ENCODE measurements at places on chromosomes 5 and 9.

DNA sequence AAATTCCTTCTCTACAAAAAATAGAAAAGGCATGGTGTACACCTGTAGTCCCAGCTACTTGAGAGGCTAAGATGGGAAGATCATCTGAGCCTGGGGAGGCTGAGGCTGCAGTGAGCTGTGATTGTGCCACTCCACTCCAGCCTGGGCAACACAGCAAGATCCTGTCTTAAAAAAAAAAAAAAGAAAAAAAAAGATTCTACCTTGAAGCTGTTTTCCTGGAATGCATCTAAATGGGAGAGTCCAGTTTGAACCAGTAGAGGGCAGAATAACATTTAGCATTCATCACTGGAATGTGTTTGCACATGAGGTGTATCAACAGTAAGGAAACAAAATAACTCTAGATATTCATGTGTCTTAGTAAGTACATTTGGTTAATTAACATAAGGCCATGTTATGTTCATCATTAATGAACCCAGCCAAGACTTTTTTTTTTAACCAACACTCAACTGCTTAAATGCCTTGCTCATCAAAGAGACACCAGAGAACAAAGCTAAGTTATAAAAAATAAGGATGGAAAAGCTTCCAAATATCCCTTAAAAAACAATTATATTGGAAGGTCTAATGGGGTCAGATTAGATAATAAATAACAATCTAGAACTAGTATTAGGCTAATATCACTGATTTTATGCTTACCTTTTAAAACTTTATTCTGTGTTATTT lies 16.1 kb downstream of the IFNE start:
- no peak for DNase-seq

DNA sequence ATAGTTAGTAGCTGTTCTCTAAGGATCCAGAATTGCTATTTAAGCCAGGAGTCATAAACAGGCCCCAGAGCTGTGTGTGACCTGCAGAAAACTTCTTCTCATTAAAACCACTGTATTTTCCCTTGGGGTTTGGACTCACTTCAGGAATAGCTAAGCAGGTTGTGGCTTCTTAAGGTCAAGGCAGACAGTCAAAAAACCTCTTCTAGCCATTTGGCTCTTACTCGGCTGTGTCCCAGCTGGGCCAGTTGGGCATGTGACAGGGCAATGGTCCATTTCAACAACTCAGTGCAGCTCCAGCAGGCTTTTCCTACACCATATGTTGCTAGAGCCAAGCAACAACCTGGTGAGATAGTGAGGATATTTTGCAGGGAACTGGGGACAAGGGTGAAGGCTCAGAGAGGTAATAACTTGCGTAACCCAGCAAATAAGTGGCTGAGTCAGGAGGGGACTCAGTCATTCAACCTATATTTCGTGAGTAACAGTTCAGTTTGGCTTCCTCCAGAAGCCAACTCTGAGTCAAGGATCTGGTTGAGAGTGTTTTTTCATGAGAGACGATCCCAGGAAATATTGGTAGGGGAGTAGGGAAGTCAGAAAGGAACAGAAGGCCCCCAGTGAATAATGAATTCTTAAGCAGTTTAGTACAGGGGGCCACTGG lies 115.4 kb upstream of the PPP2R2B start:
- DNase-seq = no peak

- no peak for DNase-seq
Measured at GRCh38 chr9:130034570-130034969, 8.4 kb downstream of the FNBP1 start.

DNA sequence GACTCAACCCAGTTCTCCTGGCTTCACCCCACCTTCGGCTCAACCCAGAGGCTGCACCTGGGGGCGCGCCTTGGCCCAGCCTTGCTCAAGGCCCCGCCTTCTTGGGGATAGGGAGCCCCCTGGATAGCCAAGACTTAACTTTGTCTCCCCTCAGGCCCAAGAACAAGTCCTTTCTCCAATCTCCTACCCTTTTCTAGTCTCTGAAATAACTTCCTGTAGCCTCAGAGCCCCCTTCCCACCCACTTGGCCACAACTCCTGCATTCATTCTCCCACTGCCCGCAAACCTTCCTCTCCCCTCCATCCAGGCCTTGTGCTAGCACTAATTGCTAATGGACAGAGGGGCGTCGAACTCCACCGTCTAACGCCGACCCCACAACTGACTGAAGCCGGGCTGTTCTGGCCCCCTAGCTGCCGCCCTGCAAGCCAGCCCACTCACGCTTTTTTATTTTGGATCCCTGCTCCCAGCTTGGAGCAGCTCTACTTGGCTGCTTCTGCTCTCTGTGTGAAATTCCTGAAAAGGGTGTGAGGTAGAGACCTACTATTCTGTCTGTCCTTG lies 579 bp upstream of the ASTN2 start:
- no peak for DNase-seq

GRCh38 chr5:40521925-40522324 lies 157.8 kb upstream of the PTGER4 start:
- no peak for DNase-seq

DNA sequence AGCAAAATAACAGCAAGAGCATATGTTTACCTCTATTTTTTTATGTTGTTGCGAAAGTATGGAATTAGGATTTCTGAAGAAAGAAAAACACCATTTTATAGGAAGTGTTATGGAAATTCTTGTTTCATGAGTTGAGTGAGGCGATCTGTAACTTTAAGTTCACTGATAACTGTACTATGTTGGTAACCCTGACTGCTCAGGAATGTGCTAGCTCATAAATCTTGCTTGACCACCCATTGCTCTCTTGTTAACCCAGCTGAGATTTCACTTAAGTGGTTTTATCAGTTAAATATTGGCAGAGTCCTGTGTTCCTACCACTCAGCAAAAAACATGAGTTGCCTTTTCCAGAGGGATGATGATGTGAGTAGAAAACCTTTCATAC lies 91.1 kb upstream of the STARD4 start:
- DNase-seq = no peak

DNA sequence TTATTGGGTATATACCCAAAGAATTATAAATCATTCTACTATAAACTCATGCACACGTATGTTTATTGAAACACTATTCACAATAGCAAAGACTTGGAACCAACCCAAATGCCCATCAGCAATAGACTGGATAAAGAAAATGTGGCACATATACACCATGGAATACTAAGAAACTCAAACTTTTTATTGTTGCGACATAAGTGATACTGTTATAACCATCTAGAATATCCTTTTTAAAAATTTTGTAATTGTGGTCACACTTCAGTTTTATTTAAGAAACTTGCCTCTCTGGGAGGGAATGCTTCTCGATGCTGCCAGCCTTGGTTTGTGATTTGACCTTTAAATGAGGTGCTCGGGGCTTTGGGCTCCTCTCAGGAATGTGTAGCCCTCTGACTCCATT lies 200.9 kb upstream of the OTULINL start:
- DNase-seq = no peak

DNA sequence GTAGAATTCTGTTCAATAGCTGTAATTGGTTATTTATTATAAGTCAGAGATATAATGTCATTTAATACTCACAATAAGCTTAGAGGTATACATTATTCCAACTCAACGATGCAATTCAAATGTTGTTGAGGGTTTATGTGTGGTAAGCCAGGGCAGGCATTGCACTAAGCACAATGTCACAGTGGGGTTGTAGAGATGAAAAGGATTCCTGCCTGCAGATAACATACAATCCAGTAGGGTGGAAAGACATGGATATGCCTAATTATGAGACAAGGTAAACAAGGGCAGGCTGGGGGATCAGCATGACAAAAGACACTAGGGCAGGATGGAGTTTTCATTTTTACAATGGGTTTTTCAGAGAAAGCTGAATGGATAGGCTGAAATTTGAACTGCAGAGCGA lies 98.7 kb upstream of the PALM2AKAP2 start:
- DNase-seq = no peak

GRCh38 chr5:173640156-173640804 lies 23.8 kb upstream of the BOD1 start:
- no peak for DNase-seq

- no peak for DNase-seq
Measured at GRCh38 chr5:178785999-178786398, 55.5 kb upstream of the ZNF354A start.

- no peak for DNase-seq
Measured at GRCh38 chr9:129972816-129973215, 70.2 kb downstream of the FNBP1 start.

GRCh38 chr9:89670801-89671434 lies 66.1 kb downstream of the GADD45G start:
- DNase-seq = no peak

DNA sequence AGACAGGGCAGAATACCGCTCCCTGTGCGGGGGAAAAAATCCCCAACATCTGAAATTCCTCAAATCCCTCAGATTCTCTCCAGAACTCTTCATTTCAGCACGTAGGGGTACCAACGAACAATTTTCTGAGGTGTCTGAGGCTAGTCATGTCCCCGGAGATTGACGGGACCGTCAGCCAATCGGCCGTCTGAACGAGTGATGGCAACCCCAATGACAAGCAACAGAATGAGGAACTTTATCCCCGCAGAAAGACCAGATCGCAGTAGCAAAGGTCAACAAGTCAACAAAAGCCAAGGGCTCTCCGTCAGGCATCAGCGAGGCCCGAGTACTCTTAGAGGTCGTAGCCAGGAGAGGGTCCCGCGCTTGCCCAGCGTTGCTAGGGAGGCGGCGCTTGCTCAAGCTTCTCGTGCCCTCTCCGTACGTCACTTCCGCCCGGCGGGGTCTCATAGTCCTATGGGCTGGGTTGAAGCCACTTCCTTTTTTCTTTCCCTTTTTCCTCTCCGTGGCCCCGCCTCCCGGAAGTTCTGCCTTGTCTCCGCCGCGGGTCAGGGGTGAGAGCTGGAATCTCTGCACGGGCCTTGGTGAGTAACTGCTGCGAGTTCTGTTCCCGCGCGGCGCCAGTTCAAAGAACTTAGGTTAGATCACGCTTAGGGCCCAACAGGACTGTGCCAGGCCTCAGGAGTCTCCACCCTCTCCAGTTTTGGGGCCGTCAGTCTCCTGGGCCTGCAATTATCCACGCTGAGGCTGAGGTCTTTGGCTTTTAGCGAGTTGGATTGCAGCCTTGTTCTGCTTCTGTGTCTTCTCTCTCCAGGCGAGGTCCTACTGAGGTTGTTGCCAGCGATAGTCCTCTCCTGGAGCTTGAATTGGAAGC lies at the start of gene RNF20:
Gene RNF20, plus strand, starts transcription at position 520 of the 871 bp plus-strand sequence. CDS start 1,571 bp downstream, outside the sequence.
- DNase-seq = peak; percentile 98

All from activated effector memory CD4-positive, alpha-beta T cell treated with Interleukin-2 at 50 U/mL for 16 hours (primary cell).